ENCODE measurements at places on chromosomes 7 and 10. TPM values are rescaled to one million over a fixed set of nuclear protein-coding genes. Genes with fewer than 3 reads are reported as not detected.

DNA sequence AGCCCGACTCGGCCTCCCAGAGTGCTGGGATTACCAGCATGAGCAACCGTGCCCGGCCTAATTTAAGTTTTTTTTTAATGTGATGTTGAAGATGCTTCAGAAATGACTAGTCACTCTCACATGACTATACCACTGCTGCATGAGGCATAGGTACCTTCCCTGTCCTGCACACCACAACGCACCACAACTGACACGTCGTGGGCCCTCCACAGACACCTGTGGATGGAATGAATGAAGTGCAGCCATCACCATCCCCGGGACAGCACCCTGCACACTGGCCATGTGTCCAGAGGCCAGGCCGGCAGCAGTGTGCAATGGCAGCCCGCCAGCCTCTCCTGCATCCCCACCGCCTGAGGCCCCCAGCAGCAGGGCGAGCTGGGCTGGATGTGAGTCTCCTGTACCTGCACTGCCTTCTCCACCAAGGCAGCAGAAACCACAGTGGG is 55.1 kb downstream of the VOPP1 start:
- peak; percentile 67 for DNase-seq

- no peak for DNase-seq
Measured at GRCh38 chr7:24456526-24457218, 116.6 kb upstream of the PALS2 start.

GRCh38 chr7:12067156-12067831 is 143.8 kb upstream of the TMEM106B start:
- peak; percentile 53 for DNase-seq

- no peak for DNase-seq
Measured at GRCh38 chr7:55375237-55375636, 10.1 kb downstream of the LANCL2 start.

DNA sequence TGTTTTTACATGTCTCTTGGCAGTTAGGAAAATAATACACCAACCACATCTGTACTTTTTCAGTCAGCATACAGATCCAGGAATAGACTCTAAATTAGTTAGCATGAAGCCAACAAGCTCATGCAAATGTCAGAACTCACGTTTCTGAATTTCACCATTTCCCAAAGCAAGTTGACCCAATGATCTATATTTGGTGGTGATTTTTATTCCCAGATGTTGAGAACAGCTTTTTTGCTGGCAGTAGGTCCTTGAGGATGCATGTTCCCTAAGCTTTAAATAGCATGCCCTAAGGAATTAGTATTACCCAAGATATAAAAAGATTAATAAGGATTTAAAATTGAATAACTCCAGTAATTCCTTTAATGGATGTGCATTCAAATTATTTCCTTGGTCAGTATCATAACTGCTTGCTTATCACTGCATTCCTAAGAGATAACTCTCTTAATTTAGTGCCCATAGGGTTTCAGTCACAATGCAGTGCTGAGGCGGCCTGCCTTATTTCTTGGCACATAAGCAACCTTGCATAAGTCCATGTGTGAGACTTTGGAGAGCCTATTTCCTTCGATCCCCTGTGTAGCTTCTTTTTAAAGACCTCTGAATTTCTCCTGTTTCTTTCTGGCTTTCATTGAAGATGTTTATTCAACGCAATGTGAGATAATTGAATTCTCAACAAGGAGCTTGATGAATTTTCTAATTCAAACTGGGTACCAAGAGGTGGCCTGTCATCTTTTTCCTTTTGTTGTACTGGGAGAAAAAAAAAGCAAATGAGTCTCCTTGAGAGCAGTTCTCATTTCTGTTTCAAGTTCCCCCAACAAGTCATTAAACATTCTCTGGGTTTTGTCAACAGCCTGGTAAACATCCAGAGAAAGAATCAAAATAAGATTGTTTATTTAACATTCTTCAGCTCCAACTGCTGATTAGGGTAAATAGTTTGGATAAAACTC is 135.3 kb upstream of the MEOX2 start:
- DNase-seq = no peak

DNA sequence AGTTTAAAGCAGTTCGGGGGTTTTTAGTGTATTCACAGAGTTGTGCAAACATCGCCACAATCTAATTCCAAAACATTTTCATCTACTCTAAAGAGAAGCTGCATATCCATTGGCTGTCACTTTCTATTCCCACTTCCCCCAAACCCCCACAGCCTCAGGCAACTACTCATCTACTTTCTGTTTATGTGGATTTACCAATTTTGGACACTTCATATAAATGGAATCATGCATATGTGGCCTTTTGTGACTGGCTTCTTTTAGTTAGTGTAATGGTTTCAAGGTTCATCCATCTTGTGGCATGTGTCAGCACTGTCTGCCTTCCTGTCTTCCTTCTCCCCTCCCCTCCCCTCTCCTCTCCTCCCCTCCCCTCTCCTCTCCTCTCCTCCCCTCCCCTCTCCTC is 78.5 kb upstream of the FZD1 start:
- no peak for DNase-seq

GRCh38 chr7:12954380-12955033 is 267.1 kb downstream of the ARL4A start:
- no peak for DNase-seq

DNA sequence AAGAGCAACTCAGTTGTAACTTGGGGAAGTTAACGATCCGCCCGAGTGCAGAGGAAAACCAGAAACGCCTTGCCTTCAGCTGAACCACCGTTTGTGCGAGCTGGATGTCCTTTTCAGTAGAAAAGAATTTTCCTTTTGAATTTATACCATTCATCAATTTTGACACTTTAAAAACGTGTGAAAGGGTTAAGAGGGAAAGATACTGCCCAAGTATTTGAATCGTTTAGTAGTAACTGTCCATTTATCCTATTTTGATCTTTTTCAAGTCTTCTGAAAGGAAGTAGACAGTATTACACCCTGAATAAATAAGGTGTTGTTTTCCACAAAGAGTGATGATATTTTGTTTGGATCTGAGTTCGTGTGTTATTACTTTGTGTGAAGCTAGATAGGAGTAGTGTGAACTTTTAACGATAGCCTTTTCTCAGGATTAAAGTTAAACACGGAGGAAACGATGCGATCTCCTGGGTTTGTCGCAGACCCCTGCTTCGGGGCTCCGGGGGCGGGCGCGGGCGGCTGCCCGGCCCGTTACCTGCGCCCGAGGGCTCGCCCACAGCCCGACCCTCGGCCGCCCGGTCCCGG is 830 bp upstream of the BMI1 start:
- peak; percentile 65 for DNase-seq

DNA sequence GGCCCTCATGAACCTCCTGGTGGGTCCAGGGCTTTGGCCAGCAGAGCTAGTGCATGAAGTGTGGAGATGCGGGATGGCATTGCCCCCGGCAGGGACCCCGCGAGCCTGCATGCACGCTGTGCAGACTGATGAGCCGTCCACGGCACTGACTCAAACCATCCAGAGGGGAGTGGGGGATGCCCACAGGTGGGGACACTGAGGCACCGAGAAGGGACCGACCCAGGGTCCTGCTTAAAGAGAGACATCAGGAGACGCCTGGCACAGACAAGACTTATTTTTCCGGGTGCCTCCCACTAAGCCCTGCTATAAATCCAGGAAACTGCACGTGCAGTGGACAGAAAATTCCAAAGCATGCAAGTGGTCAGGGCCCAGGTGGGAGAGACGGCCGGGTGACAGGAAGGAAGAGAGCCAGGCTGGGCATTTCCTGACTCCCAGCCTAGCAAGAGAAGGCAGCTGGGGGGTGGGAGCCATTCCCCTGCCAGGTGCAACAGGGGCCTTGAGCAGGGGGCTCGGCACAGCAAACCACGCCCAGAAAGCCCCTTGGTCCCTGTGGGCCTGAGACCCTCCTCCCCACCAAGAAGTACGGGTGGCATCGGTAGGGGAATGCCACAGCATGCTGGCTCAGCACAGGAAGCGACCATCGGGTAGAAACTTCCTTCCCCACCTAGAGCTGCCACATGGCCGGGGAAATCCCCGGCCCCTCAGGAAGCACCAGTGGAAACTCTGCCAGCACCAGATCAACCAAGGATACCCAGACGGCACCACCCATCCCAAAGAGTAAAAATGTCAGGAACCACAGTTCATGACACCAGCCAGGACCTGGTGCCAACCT is 91.5 kb downstream of the FOXL3 start:
- peak; percentile 56 for DNase-seq

The TWIST1 gene
- 1.3 TPM for total RNA-seq

The NUTM2A gene
- total RNA-seq = 1.5 TPM

The LLCFC1 gene
- total RNA-seq = not detected
